Cortex of kidney (tissue), 1 donor: ENCODE measurements at places on chromosomes 12 and 14.

DNA sequence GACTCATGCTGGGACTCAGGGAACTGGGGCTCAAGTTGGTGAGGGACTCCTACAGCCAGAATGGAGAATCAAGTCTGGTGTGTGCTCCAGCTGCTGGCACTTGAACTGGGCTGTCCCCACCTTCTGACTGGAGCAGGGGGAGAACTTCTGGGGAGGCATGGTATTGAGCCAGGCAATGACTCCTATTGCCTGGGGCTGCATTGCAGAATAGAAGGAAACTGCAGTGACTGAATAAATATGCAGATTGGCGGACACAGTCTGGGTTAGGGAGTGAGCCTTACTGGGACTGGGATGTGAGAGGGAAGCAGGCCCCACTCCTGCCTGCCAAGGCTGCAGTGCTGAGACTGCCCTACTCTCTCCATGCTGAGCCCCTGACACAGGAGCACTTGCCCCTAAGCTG lies 8.8 kb upstream of the ZNF268 start:
- no peak for DNase-seq

DNA sequence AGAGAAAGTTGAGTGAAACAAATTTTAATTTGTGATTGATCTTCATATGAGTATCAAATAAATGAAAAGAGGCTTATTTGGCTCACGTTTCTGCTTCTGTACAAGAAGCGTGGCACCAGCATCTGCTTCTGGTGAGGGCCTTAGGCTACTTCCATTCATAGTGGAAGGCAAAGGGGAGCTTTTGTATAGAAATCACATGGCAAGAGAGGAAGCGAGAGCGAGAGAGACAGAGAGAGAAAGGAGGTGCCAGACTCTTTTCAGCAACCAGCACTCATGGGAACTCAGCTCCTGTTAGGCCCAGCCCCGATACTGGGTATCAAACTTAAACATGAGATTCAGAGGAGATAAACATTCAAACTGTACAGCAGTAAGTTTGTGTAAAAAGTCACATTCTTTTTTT lies 121.4 kb downstream of the SYNE2 start:
- DNase-seq: no peak

DNA sequence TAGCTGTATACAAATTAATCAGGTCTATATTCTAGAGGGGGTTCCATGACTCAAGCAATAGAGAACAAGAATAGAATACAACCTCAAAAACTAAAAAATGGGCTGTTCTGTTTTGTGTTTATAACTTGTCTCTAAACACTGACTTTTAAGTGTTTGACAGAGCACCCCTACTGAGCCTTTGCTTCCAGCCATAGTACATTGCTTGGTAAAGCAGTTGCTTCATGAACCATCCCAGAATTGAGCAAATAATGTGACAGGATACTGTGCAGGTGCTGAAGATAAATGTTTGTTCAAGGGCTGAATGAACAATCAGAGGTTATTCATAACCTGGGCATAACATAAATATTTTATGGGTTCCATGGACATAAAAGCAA lies 11.5 kb downstream of the SPTSSA start:
- no peak for DNase-seq

GRCh38 chr12:113974006-113974405 lies 7.9 kb upstream of the RBM19 start:
- no peak for DNase-seq

GRCh38 chr12:26471560-26471959 lies 276.2 kb downstream of the SSPN start:
- DNase-seq: no peak
